ENCODE measurements at places on chromosomes 16 and 17.

- DNase-seq: peak; percentile 51
These were observed 588.7 kb downstream of the CDH13 start for GRCh38 chr16:83215406-83216001.

DNA sequence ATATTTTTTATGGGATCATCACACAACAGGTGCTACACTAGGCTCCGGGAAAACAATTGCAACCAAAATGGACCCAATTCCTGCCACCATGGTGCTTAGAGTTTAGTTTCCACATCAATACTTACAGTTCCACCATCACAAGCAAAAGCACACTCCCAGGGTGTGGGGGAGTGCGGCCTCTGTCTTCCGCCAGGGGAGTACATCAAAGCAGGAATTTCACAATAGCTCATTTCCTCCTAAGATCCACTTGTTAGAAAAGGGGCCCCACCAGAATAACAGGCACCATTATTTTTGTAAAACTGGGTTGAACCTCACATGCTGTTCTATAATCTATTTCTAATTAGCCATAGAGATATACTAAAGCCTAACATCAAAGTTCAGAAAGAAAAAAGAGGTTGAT, 44.3 kb upstream of the PSMD7 start:
- DNase-seq: no peak

- DNase-seq: no peak
These were observed 1.6 kb downstream of the UBTF start for GRCh38 chr17:44217738-44218343.

- DNase-seq: peak; percentile 17
These were observed 113.8 kb downstream of the SLC39A11 start for GRCh38 chr17:72978593-72979218.

- DNase-seq: no peak
These were observed 2.3 kb downstream of the MRC2 start for GRCh38 chr17:62629556-62630364.

- DNase-seq: no peak
These were observed 102.8 kb upstream of the AXIN2 start for GRCh38 chr17:65664266-65664665.

- no peak for DNase-seq
These were observed 834.2 kb upstream of the SOX9 start for GRCh38 chr17:71286625-71287024.

- DNase-seq: no peak
These were observed 455.9 kb upstream of the PSMD7 start for GRCh38 chr16:73840728-73841127.

GRCh38 chr17:69228576-69228975, at the start of gene ABCA10:
ABCA10 (minus strand) TSS chr17:69228824; CDS start chr17:69225358, 3,466 bp downstream.
- no peak for DNase-seq

DNA sequence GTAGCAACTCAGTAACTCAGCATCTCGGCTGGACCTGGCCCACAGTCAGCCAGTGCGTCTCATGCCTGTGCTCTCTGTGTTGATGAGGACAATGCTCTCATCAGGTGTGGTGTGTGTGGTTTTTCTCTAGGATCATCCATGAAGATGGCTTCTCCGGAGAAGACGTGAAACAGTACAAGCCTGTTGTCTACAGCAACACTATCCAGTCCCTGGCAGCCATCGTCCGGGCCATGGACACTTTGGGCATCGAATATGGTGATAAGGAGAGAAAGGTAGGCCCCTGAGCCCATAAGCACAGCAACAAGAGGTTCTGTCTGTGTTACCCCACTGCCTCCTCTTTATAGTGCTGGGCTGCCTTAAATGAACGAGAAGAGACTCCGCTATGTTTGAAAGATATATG, 84.5 kb downstream of the GNAO1 start:
- no peak for DNase-seq

DNA sequence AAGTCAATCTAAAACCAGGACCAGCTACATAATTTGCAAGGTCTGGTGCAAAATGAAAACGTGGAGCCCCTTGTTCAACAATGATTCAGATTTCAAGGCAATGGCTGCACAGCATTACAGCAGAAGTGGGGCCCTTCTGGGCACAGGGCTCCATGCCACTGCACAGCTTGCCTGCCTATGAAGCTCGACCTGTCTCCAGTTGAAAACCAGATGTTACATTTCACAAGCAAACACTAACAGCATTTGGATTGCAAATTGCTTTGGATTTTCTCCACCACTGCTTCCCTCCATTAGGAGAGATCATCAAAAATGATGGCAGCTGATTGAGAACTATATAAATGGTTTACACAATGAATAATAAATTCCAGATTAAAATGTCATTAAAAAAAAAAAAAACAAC, 551.4 kb upstream of the ZFHX3 start:
- no peak for DNase-seq

GRCh38 chr17:42025936-42026335, 6.0 kb downstream of the NKIRAS2 start:
- peak; percentile 52 for DNase-seq

- DNase-seq: peak; percentile 49
These were observed 1.8 kb downstream of the GGNBP2 start for GRCh38 chr17:36546418-36547093.

- no peak for DNase-seq
These were observed 751 bp upstream of the FOXC2 start for GRCh38 chr16:86565644-86566511.

DNA sequence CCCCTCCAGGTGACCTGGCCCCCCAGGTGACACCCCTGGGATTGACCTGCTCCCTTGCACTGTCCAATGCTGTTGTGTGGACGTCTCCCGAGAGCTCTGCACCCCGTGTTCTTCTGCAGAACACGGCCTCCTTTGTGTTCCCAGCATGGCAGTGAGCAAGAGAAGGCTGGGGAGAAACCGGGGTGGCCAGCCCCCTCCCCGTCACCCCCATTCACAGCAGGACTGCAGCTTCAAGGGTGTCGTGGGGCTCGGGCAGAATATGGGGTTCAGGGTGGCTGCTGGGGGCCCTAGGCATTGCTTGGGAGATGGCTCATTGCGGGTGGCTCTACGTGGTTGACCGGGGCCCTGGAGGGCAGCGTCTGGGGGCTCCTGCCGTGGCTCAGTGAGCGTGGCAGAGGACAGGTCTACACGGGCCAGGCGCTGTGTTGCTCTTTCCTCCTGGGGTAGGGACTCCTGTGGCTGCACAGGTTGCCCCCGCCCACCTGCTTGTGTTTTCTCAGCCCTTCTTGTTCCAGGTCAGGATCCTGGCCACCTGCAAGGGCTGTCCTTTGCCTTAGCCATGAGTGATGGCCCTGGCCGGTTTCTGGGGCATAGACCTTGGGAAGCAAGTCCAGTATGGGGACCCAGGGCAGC, 12.5 kb downstream of the GSE1 start:
- DNase-seq: no peak

GRCh38 chr16:13767215-13767614, 152.7 kb upstream of the ERCC4 start:
- DNase-seq: no peak

- no peak for DNase-seq
These were observed 204.8 kb upstream of the COX10 start for GRCh38 chr17:13864521-13864920.

DNA sequence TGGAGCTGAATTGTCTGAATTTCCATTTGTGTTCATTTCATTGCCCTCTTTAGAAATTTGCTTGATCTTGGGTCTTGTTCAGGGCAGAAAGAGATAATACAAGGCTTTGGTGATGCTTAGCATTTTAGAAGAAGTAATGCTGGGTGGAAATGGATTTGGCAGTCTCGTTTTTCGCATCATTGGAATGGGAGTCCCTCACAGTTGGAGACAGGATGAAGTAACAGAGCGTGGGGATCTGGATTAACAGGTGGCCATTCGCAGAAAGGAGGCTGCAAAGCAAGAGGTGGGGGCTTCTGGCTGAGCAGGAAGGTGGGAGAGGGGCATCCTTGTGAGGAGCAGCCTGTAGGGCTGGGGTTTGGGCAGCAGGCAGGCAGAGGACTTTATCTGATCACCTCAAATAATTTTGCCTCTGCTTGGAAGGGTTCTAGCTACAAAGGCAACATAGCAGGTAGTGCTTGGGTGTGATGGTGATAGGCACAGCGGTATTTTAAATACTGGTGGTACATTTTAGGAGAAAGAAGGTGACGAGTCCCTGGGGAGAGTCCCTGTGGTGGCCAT, 17.0 kb downstream of the KSR1 start:
- DNase-seq: peak; percentile 73

- peak; percentile 80 for DNase-seq
These were observed 17.9 kb downstream of the UTP4 start for GRCh38 chr16:69150146-69150865.

DNA sequence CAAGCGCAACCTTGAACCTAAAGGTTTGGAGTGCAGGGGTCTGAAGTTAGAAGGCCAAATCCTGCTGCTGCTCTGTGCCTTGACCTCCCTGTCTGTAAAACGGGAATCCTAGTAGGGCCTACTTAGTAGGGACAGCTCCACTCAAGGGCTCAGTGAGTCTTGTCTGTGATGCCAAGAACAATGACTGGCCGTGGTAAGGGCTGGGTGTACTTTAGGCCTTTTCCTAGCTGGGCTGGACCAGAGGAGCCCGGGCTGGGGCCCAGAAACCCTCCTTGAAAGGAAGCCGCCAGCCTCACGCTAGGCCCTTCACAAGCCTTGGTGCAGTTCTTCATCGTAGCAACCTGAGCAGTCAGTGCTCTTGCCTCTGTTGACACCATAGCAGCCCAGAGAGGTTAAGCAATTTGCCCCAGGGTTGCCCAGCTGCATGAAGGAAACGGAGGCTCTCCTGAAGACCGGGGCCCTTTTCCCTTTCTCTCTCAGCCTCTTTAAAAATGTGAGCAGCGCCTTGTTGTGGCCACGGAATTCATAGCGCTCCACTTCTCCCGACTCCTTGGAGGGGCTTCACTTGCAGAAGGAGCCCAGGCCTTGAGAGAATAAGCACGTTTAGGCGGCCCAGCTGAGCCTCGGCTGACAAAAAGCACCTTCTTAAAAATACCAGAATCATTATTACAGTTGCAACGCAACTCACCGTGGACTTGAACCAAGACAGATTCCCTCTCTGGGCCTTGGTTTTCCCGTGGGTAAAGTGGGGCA, 4.4 kb downstream of the NECAB2 start:
- DNase-seq: no peak

- no peak for DNase-seq
These were observed 153.9 kb upstream of the TBX2 start for GRCh38 chr17:61245706-61246135.

DNA sequence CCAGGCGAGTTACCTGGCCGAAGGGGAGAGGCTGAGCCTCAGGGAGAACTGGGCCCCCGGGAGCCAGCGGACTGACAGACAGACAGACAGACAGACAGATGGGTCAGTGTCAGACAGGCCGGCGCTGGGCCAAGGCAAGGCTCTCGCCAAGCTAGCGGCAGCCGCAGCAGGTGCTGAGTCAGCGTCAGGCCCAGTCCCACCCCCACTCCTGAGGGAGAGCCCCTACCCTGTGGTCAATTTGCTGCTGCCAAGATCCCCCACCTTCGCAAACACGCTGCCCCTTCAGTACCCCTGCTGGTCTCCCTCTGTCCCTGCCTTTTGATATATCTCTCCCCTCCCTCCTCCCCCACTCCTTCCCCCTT, 1.5 kb downstream of the FGF11 start:
- peak; percentile 73 for DNase-seq

GRCh38 chr17:78550464-78550863, 26.7 kb downstream of the DNAH17 start:
- no peak for DNase-seq

DNA sequence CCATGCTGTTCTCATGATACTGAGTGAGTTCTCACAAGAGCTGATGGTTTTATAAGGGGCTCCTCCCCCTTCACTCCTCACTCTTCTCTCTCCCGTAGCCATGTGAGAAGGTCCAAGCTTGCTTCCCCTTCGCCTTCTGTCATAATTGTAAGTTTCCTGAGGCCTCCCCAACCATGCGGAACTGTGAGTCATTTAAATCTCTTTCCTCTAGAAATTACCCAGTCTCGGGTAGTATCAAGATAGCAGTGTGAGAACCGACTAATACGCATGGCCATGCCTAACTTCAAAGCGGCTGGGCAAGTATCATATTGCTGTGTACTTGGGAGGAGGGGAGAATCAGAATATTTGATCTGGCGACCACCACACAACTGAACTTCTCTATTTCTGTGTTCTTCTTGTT, 88.3 kb downstream of the PRKCB start:
- DNase-seq: no peak

- no peak for DNase-seq
These were observed 38.9 kb downstream of the PEMT start for GRCh38 chr17:17552351-17553216.

DNA sequence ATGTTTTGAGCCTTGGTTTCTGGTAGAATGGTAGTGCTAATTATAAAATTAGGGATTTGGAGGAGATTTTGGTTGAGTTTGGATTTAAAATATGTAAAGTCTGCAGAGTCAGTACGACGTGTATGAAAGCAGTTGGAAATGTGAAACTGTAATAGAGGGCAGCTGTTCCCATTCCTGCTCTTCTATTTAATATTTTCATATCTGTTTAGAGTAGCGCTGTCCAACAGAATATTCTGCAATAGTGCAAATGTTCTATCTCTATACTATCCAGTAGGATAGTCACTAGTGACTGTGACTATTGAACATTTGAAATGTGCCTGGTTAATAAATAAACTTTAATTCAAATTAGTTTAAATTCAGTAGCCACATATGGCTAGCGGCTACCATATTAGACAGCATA, 443.4 kb upstream of the SOX9 start:
- no peak for DNase-seq

DNA sequence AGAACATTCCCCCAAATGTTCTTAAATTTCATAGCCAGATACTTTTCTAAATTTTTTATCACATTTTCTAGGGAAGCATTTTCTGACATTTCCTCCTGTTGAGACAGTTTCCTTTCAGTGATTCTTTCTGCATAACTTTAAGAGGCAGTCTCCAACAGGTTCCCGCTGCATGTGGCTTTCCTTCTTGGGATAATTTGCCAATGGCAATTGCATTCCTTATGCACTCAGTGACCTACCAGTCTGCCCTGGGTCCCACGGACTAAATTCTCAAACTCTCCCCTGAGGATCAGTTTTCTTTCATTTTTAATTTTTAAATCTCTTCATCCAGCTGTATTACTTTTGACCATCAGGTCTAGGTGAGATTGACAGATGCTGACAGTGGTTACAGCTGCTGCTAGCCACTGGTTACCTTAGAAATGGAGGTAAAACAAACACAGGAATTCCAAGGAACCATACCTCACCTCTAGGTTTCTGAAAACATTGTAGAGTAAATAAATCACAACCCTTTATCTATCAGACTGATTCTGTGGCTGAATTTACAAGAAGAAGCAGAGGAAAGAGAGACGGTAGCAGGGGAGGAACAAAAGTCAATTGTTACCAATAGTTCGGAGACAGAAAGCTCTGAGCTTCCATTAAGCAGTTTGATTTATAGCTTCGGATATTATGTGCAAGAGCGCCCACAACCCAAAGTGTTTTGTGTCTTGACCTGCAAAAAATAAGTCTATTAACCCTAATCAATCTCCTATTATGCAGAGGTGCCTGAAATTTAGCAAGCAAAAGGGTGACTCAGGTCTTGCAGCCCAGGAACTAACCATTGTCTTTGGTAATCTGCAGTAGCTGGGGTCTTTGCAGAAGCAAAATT, 216.0 kb downstream of the PMP22 start:
- no peak for DNase-seq

- no peak for DNase-seq
These were observed 51.6 kb downstream of the PRKCA start for GRCh38 chr17:66353937-66354401.
